RCC 7860 (cell line): ENCODE measurements at places on chromosomes 7 and 10.

- DNase-seq, result no peak
Observed at GRCh38 chr10:29279779-29280487, 8.9 kb upstream of the LYZL1 start.

DNA sequence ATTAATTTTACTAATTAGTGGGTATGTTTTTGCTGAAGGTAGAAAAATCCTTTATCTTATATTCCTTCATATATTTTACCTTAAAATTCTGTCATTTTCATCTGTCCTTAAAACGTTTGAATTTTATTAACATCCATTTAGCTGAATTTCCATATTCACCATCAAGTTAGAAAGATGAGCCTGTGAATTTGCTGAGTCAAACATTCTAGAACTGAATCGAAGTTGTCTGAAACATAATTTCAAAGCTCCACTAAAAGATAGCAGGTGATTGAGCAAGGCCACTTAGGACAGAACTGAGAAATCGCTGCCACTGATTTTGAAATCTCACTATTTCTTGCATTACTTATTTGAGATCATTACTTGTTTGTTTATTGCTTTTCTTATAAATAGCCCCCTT, 17.5 kb downstream of the HGF start:
- no peak for DNase-seq

DNA sequence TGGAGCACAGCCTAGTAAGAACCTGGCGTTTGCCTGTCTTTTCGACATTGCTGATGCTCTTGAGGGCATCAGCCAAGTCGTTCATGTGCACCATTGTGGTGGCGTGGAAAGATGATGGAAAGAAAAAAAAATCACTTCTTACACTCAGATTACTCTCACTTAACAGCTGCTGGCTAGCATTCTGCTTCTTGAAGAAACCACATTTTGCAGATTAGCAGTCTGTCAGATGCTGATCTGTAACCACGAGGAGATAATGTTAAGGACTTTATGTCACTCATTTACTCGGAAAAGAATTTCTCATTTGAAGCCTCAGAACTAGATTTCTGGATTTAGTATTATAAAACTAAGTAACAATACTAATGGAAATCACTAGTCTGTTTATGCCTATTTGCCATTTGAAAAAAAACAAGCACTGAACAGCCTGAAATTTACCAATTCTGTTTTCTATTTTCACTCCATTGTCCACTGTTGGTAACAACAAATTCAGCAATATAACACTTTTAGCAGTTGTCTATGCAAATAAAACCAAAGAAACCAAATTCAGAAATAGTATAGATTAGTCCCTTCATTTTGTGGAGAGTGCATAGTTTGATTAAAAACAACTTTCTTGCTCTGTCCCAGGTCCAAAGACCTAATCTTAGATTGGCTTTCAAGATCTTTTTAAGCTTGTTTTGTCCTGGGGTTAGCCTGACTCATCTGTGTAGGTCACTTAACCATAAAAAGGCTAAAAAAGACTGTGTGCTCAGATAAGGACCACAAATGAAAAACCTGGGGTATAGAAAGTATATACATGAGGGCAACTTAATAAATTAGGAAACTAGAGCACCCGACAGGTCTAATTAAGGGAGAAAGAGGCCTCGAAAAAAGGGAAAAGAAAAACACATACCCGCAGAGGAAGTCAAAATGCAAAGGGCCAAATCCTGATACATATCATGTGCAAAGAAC, 67.5 kb downstream of the NT5C2 start:
- peak; percentile 18 for DNase-seq

DNA sequence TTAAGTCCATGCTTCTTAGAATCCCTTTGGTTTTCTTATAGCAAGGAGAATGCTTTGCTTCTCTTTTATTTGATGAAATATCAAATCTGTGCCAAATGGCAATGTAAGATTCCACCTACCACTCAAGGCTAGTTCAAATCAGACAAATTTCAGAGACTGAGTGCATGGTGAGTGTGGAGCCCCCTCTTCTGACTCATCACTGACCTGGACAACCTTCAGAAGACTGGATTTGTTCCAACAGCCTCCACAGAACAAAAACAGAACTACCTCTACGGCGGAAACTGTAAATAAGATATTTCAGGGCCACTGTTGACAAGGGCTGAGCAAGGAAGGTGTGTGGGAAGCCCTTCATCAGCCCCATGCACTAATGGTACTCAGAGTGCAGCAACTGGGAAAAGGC, 21.1 kb downstream of the NCAPG2 start:
- DNase-seq, result no peak

- no peak for DNase-seq
Observed at GRCh38 chr7:100680576-100681271, 7.2 kb downstream of the GNB2 start.

GRCh38 chr10:17586821-17587234, 30.3 kb downstream of the HACD1 start:
- DNase-seq, result peak; percentile 8

DNA sequence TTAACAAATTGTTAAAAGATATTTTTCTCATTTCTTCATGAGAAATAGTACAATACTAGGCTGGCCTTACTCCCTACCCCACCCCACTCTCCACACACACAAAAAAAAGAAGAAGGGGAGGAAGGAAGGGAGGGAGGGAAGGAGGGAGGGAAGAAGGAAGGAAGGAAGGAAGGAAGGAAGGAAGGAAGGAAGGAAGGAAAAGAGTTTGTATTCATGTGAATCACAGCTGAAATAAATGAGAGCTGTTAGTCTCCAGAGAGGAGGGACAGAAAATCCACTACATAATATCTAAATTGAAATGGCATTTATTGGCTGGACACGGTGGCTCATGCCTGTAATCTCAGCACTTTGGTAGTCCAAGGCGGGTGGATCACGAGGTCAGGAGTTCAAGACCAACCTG, 57.8 kb downstream of the SEMA3A start:
- DNase-seq, result no peak

- no peak for DNase-seq
Observed at GRCh38 chr7:85384392-85384791, 197.5 kb upstream of the SEMA3D start.

- peak; percentile 41 for DNase-seq
Observed at GRCh38 chr7:47573758-47574481, 8.0 kb downstream of the TNS3 start.

DNA sequence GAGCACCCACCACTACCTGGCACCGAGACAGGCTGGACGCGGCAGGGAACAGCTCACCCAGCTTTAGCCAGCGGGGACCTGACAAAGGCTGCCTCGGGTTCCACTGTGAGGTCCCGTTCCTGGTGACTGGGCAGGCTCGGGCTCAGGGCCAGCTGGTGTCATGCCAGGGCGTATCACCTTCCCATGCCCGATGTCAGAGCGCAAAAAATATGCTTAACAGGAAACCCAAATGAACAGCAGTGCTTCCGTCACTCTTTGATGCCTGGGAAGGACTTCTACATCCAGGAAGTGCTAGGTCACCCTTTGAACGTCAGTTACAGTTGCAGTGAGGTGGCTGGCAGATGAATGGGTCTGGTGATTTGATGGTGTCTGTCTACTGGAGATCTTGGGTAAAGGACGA, 106.0 kb downstream of the ADARB2 start:
- DNase-seq, result no peak

- DNase-seq, result peak; percentile 45
Observed at GRCh38 chr7:98423043-98423442, 22.2 kb upstream of the BAIAP2L1 start.

- DNase-seq, result no peak
Observed at GRCh38 chr10:11276449-11276990, 258.8 kb downstream of the CELF2 start.

DNA sequence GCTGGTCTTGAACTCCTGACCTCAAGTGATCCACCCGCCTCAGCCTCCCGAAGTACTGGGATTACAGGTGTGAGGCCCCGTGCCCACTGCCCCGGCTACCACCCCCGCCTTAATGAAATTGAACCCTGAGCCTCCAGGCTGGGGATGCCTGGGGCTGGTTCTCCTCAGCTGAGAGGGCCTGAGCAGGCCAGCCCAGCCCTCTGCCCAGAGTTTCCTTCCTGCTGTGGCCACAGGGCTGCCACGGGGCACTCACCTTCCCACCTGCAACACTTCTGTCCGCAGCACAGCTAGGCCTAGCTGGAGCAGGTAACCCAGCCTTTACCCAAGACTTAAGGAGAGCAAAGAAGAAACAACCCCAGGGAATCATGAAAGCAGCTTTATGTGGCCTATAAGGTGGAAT, 78.1 kb upstream of the ANLN start:
- no peak for DNase-seq

GRCh38 chr10:33125111-33125510, 167.1 kb upstream of the ITGB1 start:
- no peak for DNase-seq

DNA sequence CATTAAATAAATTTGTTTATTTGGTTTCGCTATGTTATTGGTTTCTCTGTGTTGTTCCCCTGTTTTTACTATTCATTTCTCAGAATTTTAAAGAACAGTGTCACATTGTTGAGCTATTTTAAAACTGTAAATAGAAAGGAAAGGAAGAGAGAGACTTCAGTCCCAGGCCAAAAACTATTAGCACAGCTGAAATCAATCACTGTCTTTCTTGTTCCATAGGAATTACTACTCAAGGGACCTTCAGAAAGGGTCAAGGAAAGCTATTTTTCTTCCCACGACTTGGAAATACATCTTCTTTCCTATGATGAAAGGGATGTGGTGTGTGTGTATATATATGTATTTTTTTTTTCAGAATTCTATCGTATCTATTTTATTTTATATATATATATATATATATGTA, 29.0 kb upstream of the GNAT3 start:
- DNase-seq, result no peak

GRCh38 chr10:89744026-89744425, 42.6 kb downstream of the KIF20B start:
- DNase-seq, result peak; percentile 41

DNA sequence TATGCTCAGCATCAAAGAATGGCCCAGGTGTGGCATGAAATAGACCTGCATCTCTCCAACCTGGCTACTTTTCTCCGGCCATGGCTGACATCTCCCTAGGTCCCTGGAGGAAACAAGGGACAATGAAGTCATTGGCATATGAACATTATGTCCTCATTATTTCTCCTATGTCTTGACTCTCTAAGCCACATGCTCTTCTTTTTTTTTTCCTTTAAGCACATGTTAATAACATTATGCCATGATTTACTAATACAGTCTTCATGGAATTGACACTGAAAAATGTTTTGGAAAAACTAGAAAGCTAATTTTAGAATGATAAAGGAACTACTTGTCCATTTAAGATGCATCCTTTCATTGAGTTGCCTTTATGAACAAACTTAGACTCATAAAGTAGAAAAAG, 628.9 kb downstream of the TNS3 start:
- no peak for DNase-seq

- no peak for DNase-seq
Observed at GRCh38 chr7:5354460-5355232, 69.0 kb downstream of the TNRC18 start.

- DNase-seq, result no peak
Observed at GRCh38 chr7:28688174-28688573, 270.0 kb downstream of the TRIL start.

DNA sequence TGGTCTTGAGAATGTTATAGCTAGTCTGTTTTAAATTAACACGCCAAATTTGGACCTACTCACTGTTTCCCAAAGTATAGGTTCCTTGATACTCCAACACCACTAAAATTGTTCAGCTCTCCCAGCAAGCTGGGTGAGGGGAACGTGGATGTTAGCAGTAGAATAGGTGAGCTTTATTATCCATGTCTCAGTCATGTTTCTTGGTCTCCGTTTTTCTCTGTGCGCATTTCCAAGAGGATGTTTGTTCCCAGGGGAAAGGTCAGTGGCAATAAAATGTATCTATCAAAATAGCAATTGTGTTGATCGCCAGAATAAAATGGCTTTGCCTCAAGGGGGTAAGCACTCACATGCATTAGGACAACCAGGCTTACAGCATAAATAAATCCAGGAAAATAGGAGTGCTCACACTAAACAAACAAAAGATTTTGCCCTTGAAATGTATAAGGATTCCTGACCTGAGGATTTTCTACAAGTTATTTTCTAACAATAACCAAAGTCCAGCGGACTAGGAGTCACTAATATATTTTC, 187.0 kb upstream of the C7orf33 start:
- DNase-seq, result no peak

DNA sequence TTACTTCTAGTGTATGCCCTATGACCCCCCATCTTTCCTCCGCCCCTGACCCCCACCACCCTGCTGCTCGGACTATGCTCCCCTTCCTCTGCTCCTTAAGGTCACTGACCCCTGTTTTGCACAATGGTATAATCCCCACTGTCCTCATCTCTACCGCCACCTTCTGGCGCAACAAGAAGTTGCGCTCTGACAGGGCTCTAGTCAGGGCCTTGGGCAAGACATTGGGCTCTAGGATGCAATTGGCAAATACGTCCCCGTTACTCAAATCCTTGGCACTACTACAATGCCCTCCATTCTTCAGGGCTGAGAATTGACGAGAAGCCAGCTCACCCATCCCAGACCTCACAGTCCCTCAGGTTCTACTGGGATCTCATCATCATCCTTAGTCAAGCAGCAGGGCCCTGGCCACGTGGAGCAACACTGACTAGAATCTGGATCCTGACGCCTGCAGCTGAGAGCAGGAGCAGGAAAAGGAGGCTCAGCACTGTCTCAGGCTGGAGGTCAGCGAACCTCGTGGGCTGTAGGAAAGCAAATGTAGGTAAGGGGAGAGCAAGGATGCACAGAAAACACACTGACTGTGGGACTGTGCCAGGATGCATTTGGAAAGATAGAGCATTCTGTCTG, 10.6 kb downstream of the LRIT2 start:
- DNase-seq, result no peak

- no peak for DNase-seq
Observed at GRCh38 chr10:16992611-16993119, 136.9 kb downstream of the CUBN start.

DNA sequence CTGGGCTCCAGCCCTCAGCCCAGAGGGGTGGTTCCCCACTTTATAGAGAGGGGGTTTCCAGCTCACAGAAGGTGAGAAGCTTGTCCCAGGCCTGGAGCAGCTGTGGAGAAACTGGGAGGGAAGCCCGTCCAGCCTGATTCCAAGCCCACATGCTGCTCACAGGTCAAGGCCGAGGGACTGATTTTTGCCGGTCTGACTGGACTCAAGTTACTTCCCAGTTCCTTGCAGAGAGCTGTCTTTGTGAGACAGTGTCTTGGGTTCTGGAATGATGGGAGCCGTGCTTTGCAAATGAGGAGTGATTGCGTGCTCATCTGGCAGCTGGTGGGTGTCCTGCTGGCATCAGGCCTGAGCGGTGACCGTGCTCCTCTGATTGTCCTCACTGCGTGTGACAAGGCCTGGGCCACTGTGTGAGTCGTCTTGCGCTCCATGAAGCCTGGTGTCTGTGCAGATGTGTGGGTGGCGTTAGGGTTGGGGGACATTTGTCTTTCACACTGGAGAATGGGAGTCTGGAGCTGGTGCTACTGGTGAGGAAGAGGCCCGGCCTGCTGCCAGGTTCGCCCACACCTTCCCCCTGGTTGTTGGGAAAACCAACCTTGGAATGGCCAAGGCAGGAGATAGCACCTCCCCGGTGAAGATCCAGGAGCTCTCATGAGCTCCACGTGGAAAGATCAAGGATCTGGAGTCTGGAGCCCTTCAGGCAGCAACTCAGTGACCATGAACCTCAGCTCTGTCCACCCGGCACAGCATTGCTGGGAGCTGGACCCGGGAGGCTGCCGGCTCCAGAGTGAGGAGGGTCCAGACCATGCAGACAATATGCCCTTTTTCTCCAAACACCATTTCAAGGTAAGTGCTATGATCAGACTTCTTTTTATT, 129.6 kb downstream of the SMURF1 start:
- no peak for DNase-seq
